Activated T-helper 2 cell treated with anti-CD3 and anti-CD28 coated beads, Interferon-gamma antibody, Interleukin-2, Interleukin-4, amounts not matched to agents 10 μg/mL and 5 μg/mL and 100 μg/mL, durations not matched to agents 14 hours and 24 hours and 36 hours (primary cell): ENCODE measurements at places on chromosomes 5 and 9. TPM values are rescaled to one million over a fixed set of nuclear protein-coding genes. Genes with fewer than 3 reads are reported as not detected.
A peak's percentile ranks its signal among the peaks of the same experiment; 100 is the strongest.

GRCh38 chr9:98195671-98196070 is 3.2 kb upstream of the CORO2A start:
- no peak overlapping the region for H3K4me3 ChIP-seq
- peaks cover 6% of the 10 kb centered on the region for H3K27me3 ChIP-seq
- no peak overlapping the region for H3K27ac ChIP-seq
- peaks cover 6% of the 10 kb centered on the region for H3K4me1 ChIP-seq

DNA sequence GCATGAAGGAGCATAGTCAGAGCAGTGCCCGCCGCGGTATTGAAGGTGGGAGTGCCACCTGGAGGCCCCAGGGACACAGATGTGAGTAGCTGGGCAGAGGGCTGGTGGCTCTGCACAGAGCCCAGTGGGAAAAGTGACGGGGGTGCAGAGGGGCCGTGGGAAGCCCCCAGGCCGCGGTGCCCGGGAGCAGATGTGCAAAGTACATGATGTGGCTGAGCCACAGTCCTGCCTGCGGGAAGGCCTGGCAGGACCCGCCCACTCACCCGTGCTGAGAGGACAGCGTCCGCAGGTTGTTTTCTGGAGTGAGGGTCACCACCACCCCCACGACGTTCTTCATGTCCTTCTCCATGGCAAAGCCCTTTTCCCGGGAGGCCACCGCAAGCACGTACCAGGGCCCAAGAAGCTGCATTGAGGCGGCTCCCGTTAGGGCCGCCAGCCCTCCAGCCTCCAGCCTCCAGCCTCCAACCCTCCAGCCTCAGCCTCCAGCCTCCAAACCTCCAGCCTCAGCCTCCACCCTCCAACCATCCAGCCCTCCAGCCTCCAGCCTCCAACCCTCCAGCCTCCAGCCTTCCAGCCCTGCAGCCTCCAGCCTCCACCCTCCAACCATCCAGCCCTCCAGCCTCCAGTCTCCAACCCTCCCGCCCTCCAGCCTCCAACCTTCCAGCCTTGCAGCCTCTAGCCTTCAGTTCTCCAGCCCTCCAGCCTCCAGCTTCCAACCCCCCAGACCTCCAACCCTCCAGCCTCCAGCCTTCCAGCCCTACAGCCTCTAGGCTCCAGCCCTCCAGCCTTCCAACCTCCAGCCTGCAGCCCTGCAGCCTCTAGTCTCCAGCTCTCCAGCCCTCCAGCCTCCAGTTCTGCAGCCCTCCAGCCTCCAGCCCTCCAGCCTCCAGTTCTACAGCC is 914 bp downstream of the LCN6 start:
- H3K27me3 ChIP-seq: peaks cover under 1% of the 10 kb centered on the region
- peaks cover 11% of the 10 kb centered on the region for H3K4me1 ChIP-seq
- H3K27ac ChIP-seq: no peak overlapping the region
- DNase-seq: no peak

GRCh38 chr5:172683645-172684471 is 42.8 kb downstream of the NEURL1B start:
- H3K27me3 ChIP-seq: peaks cover 28% of the 10 kb centered on the region
- no peak overlapping the region for H3K27ac ChIP-seq
- H3K4me1 ChIP-seq: peaks cover 7% of the 10 kb centered on the region
- peak; percentile 18 for DNase-seq

- DNase-seq: no peak
- H3K27ac ChIP-seq: no peak overlapping the region
- H3K36me3 ChIP-seq: peaks cover 4% of the 10 kb centered on the region
- no peak overlapping the region for H3K4me3 ChIP-seq
- peaks cover 9% of the 10 kb centered on the region for H3K4me1 ChIP-seq
Measured at GRCh38 chr5:50655067-50655809, 11.2 kb upstream of the PARP8 start.

DNA sequence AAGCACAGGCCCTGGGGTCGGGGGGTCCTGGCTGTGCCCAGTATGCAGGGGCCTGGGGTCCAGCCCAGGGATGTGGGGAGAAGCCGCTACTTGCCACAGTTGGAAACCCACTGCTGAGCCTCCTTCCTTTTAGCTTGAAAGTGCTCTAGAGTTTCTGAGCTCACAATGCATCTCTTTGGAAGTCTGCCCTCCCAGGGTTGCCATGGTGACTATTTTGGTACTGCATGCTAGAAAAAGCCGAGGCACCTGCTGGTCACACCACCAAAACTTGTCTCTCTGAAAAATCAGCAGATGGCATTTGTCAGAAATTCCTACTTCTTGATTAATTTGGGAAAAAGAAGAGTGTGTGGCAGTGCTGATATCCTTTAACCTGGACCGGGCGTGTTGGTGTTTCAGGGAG is 151.8 kb downstream of the SEC61B start:
- peaks cover 9% of the 10 kb centered on the region for H3K27me3 ChIP-seq
- no peaks in the 10 kb centered on the region for H3K36me3 ChIP-seq
- no peak overlapping the region for H3K4me3 ChIP-seq
- no peak for DNase-seq

DNA sequence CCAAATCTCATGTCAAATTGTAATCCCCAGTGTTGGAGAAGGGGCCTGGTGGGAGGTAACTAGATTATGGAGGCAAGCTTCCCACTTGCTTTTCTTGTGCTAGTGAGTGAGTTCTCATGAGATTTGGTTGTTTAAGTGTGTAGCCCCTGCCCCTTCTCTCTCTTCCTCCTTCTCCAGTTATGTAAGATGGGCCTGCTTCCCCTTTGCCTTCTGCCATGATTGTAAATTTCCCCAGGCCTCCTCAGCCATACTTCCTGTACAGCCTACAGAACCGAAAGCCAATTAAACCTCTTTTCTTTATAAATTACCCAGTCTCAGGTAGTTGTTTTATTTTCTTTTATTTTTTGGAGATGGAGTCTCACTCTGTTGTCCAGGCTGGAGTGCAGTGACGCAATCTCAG is 18.2 kb upstream of the TXNDC8 start:
- H3K27ac ChIP-seq: no peak overlapping the region
- H3K4me3 ChIP-seq: no peak overlapping the region
- H3K27me3 ChIP-seq: no peaks in the 10 kb centered on the region
- H3K4me1 ChIP-seq: peaks cover 3% of the 10 kb centered on the region

DNA sequence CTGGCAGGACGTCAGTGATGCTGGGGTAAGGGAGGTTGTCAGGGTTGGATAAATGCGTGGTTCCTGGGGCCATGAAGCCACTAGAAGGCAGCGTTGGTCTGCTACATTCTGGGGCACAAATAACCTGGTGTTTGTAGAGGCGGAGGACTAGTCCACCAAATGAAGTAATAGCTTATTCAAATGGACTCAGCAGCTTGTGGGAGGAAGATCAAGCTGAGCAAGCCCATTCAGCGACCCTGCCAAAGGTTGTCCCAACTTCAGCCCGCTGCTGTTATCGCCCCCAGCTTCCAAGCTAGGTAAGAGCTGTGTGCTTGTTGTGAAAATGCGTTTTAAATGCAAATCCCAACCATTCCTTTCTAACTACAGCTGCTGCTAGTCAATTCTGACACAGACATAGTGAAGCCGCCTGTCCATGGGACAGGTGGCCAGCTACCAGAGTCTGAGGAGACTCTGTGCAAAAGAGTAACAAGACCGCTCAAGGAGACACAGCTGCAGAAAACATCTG is 7.6 kb upstream of the FAM240B start:
- no peak overlapping the region for H3K27ac ChIP-seq
- no peaks in the 10 kb centered on the region for H3K27me3 ChIP-seq
- no peaks in the 10 kb centered on the region for H3K4me1 ChIP-seq
- no peak for DNase-seq
- H3K4me3 ChIP-seq: no peak overlapping the region

GRCh38 chr5:110376281-110376951 is 350.1 kb downstream of the TMEM232 start:
- no peak for DNase-seq
- H3K36me3 ChIP-seq: no peaks in the 10 kb centered on the region
- H3K4me3 ChIP-seq: no peak overlapping the region
- H3K4me1 ChIP-seq: no peaks in the 10 kb centered on the region
- H3K27ac ChIP-seq: no peak overlapping the region
- H3K27me3 ChIP-seq: no peaks in the 10 kb centered on the region

DNA sequence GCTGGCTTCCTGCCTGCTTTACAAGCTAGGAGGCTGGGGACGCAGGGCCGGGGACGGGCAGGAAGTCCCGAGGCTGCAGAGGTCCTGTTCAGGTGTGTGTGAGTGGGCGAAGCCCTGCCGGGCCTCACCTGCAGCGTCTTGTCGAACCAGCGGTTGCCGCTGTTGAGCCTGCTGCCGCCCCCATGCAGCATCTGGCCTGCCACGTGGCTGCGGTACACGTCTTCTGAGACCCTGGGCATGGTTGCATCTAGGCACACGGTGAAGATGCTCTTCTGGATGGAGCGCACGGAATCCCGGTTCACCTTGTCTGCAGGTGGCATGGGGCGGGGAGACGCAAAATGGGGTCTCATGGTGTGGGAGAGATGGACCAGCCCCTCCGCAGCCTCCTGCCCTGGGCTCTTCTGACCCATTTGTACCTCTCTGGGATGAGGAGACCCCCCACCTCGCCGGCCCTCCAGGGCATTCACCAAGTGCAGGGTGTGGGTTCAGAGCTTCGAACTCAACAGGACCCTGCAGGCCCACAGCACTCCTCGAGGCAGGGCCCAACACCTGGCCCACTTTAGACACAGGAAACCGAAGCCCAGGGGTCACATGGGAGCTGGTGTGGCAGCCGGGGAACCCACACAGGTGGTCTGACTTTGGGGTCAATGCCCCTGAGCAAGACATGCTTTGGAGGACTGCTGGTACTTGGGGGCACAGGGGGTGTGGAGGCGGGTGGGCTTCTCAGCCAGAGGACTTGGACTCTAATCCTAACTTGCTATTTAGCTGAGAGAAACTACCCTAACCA is 10.0 kb downstream of the CRAT start:
- H3K27me3 ChIP-seq: no peaks in the 10 kb centered on the region
- no peaks in the 10 kb centered on the region for H3K4me1 ChIP-seq
- DNase-seq: no peak
- no peak overlapping the region for H3K27ac ChIP-seq
- no peak overlapping the region for H3K4me3 ChIP-seq

DNA sequence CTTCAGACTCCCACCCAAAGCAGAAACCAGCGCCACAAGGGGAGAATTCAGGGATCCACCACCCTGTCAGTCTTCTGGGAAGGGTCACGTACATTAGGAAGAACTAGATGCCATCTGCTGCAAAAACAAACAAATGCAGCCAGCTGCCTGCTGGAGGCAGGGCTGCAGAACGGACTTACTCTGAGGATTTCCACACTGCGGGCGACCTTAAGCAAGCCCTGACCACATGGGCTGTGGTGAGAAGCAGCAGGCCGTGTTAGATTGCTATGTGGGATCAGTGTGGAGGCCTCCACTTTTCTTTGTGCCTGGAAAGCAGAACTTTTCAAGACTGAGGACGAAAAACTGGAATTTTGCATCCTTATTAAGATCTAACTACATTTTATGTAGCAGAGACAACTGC is 13.4 kb upstream of the LTC4S start:
- peaks cover 2% of the 10 kb centered on the region for H3K4me1 ChIP-seq
- H3K27me3 ChIP-seq: no peaks in the 10 kb centered on the region
- no peak for DNase-seq
- no peak overlapping the region for H3K27ac ChIP-seq

The PAEP gene
- not detected in 2 replicates for total RNA-seq
